Peyer's patch (tissue), 4 donors: ENCODE measurements at places on chromosomes 12 and 14.

- DNase-seq: no peak
Observed at GRCh38 chr12:61365001-61365400, 895.2 kb upstream of the USP15 start.

DNA sequence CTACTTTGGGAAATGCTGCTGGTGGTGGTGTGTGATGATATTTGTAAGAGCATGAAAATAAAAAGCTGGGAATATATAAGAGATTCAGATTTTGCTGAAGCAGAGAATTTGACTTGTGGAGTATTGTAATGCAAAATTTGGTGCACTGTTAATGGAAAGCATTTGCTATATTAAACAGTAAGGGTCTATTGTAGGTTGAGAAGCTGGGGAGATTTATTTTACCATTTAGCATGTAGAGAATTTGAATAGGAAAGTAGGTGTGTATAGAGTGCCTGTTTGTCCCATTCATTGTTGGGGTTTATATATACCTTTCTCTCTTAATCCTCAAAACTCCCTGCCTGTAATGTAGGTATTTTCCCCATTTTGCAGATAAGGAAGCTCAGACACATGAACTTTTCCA lies 48.4 kb downstream of the CRADD start:
- no peak for DNase-seq

DNA sequence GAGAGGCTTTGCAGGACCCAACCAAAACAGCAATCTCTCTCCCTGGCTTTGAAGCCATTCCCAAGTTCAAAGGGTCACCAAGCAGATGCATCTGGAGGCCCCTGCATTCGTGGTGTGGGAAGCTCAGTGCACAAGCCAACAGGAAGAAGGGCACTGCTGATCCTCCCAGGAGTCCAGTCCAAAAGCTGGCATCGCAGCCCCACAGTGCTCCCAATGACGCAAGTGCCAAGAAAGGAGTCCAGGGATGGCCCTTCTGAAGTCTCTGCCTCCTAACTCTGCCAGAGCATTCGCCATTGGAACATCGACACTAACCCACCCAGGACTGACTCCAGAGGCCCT lies 25.1 kb downstream of the PXN start:
- no peak for DNase-seq

DNA sequence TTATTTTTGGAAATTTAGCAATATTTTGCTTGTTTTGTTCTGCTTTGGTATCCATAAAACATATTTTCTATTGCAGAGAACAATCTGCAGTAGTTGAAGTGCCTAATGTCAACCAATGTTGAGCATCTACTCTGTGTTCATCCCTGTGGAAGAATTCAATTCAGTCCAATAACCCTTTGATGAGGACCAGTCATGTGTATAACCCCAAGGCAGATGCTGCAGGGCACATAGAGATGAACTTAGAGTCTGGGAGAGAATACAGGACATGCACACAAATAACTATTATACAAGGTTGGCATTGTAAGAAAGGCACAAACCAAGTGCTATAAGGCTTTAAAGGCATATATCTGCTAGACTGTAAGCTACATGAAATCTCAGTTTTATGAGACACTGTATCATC lies 304.7 kb downstream of the LRIG3 start:
- DNase-seq: no peak

GRCh38 chr12:45234139-45234865 lies 18.4 kb downstream of the ANO6 start:
- DNase-seq: no peak

- DNase-seq: no peak
Observed at GRCh38 chr12:6352193-6353173, 10.6 kb upstream of the TNFRSF1A start.

DNA sequence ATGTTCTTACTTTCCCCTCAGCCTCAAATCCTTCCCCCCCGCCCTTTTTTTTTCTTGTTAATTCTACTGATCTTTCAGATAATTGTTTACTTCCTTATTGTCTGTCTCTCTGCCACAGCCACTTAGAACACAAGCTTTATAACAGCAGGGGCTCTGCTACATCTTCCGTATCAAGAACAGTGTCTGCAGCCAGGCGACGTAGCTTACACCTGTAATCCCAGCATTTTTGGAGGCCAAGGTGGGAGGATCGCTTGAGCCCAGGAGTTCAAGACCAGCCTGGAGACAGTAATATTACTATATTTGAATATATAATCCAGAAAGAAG lies 5.4 kb downstream of the SOS2 start:
- DNase-seq: no peak

- DNase-seq: no peak
Observed at GRCh38 chr14:50822501-50823042, 8.4 kb downstream of the NIN start.

DNA sequence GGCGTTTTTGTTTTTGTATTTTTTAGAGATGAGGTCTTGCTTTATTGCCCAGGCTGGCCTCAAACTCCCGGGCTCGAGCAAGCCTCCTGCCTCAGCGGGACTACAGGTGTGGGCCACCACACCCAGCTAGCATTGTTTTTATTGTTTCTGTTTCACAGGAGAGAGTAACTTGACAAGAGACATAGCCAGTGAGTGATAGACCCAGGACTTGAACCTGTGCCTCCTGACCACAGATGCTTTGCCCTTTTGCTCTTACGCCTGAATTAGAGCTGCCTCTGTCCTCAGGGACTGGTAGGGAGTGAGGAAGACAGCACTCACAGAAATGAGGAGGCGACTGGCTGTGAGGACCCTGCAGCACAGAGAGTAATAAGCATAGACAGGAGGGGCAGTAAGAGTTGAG lies 2.3 kb downstream of the EVL start:
- no peak for DNase-seq

DNA sequence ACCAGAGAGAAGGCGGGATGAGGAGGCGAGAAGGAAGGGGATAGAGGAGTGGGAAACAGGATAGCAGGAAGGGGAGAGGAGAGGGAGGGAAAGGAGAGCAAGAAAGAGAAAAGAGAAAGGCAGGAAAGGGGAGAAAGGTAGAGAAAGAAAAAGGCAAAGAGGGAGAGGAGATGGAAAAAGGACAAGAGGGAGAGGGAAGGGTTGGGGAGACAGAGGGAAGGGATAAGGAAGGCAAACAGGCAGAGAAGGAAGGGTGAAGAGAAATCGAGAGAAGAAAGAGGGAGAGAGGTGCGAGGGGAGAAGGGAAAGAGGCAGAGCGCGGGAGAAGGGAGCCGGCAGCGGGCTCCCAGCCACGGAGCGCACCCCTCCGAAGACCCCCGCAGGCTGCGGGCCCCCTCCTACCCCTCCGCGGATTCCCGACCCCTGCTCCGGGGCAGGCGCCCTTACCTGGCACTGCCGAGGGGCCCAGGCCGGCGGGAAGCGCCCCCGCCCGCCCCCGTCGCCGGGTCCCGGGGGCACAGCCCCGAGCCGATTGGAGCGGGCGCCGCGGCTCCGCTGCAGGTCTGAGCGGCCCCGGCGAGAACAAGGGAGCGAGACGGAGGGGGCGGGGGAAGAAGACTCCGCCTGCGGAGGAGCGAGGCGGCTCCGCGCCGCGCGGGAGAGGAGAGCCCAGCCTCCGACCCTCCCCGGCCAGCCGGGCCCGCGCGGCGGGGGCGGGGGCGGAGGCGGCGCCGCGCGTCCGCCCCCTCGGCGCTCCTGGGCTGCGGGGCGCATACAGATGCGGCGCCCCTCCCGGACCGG lies at the start of gene CDH24:
Gene CDH24 (minus strand): TSS at position 565 of the 801 bp plus-strand sequence. CDS start 1,787 bp downstream, outside the sequence.
- DNase-seq: peak; percentile 87

GRCh38 chr12:52659951-52660350 lies 7.9 kb upstream of the KRT2 start:
- DNase-seq: no peak

GRCh38 chr14:103524002-103524935 lies 1.6 kb upstream of the CKB start:
- DNase-seq: no peak

DNA sequence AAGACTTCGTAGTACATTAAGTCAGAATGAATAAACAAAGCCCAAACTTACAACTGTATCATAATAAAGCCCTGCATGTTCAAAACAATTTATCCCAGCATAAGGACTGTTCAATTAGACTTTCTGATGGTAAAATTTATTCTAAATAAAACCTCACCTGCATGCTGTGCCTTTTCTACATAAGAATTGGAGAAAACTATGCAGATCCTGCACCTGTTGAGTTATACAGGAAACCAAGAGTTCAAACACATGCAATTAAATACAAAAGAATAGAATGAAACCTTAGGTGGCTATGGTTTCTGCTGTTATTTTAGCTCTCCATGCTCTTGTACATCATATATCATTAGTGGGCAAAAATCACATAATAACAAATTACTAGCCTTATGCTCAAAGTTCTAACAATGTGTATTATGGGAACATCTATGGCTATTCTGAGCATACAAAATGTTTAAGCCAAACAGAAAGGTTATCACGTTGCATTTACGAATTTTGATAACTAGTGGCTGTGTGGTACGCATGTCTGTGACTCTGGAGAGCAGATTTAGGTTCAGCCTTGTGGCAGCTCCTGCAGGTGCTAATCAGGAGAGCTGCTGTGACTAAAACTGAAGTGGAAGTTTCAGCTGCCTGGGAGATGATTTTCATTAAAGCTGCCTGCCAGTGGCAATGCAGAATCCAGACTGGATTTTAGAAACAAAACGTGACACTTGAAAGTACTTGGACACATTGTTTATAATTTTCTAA lies 36.1 kb upstream of the LRFN5 start:
- DNase-seq: no peak

DNA sequence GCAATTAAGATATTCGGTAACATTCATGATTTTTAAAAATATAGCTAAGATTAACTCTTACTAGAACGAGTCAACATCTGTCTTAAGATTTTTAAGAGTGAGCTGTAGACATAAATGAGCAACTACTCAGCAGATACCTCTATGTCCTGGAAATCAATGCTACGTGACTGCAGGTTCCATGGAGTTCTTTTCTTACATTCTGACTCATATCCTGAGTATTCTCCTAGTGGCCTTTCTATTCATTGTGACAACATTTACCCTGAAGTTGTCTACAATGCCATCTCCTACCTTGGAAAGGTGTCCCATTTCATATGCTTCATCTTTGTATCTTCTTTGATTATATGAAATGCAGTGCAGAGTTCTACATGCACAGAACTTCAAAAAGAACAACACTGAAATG lies 59.9 kb downstream of the PKP2 start:
- no peak for DNase-seq

DNA sequence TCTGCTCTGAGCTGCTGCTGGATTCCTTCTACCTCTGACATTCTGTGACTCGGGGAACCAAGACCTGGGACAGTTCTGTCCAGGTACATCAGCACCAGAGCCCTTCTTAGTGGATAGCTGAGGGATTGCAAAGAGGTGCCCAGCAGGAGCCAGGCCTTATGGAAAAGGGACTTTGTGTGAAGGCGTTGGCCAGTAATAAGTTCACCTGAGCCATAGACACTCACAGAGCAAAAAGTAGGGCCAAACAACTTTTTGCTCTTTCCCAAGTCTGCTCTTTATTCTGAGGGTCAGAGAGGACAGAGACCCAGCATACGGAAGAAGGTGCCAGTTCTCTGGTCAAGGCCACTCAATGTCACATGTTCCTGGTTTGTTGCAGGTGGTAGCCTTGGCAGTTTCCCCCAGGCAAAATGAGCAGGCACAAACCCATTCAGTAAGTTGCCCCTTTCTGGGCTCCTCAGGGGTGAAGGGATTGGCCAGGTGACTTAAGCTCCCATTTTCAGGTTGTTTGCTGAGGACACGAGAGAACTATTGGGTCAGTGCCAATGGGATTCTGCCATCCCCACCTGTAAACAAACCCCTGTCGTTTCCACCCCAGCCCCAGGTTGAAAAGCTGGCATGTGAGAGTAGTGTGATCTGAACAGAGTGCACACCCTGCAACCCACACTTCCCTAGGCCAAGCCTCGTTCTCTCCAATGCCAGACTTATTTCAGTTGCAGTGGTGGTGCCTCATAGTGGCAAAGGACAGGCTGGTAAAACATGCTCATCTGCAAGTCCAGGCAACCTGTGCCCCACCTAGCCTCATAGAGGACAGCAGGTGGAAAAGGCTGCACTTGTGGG lies 150.3 kb downstream of the SMOC1 start:
- DNase-seq: no peak

DNA sequence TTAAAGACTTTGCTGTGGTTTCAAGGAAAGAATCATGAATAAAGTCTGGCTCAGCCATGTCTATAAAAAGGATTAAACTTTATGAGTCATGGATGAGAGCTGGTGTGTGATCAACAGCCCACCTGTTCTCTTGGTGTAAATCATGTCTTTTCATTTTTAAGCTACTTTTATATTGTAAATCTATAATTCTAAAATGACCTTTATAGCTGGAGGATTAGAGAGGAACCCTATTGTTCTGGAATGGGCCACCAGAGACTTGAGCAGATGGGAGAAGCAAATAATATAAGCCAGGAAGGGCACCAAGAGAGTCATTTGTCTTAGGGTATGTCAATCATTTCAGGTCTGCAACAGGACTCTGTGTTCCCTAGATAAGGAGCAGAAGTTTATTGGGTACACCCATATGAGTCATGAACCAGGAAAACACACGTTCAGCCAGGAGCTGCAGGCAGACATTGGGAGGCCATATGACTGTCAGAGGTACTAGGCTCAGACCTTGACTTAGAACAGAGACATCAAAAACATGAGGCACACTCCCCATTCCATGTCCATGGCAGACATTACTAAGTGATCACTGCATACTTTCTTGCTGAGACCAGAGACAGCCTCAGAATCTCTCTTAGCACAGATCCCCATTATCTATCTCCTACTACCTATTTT lies 49.3 kb downstream of the NDUFA12 start:
- no peak for DNase-seq

DNA sequence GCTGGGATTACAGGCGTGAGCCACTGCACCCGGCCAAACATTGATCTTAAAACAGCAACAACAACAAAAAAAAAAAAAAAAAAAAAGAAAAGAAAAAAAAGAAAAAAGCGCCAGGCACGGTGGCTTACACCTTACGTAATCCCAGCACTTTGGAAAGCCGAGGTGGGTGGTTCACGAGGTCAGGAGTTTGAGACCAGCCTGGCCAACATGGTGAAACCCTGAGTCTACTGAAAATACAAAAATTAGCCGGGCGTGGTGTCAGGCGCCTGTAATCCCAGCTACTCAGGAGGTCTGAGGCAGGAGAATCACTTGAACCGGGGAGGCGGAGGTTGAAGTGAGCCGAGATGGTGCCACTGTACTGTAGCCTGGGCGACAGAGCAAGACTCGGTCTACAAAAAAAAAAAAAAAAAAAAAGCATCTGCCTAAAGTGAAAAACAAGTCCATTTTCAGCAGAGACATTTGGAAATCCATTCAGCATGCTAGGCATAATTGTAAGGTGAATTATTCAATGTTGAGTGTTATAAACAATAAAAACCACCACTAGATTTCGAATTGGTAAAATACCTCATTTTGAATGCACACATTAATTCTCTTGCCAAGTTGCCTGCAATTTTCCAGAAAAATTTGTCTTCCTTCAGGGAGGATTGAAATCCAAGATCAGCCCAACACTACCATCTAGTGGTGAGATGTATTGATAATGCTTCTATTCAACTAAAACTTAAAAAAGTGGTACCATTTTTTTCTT lies 8.0 kb upstream of the CERS5 start:
- no peak for DNase-seq

GRCh38 chr14:104001003-104001402 lies 58.7 kb upstream of the RD3L start:
- no peak for DNase-seq

DNA sequence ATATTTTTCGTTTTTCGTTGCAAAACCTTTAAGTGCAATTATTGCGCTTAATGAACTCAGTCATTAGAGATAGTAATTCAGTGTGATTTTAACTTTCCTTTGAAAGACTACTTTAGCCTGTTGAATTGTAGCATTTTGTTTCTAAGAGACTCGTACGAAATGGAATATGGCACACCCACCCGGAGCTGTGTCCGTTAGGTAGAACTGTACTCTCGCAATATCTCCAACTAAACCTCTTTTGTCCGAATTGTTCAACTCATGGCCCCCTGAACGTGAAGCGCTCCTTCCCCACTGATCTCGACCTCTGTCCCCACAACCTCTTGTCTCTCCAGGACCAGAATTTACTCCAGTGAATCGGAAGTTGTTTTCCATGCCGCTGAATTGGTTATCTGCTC lies 800 bp downstream of the PCNX4 start:
- no peak for DNase-seq
